Activated CD8-positive, alpha-beta memory T cell treated with anti-CD3 and anti-CD28 coated beads, Interleukin-2, amount 50 U/mL, for 4 hours (primary cell): ENCODE measurements at places on chromosomes 2 and 18.

GRCh38 chr18:26813043-26813442, 52.5 kb downstream of the AQP4 start:
- DNase-seq: no peak

DNA sequence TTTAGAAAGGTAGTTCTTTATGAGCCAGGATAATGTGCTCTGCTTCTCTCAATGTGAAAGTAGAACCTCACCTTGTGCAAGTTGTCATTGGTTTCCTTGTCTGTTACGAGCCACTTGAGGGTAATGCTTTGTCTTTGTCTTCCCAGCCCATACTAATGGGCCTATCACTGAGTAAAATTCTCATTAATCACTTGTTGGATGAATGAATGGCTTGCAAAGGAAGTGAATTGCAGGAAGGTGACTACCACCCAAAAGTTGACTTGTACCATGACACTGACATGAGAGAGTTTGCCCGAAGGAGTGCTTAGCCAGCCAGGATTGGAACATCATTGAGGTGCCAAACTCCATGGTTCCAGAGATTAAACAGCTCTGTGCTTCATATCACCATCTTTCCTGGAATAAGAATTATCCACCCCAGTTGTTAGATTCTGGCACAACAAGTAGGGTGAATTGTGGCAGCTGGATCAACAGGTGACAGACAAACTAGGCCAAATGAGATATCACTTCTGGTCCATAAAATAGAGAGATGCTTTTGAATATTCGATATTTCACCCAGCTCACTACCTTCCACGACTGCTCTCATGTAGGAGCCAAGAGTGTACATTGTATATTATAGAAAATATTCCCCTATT, 20.5 kb upstream of the CD28 start:
- DNase-seq: no peak

GRCh38 chr18:69002233-69002632, 204.4 kb downstream of the CCDC102B start:
- DNase-seq: no peak

- no peak for DNase-seq
Measured at GRCh38 chr2:231053846-231054245, 2.8 kb upstream of the PSMD1 start.

GRCh38 chr2:95220449-95220848, 13.1 kb downstream of the ZNF892 start:
- DNase-seq: no peak

GRCh38 chr2:74080346-74080745, 67.4 kb downstream of the BOLA3 start:
- no peak for DNase-seq

- DNase-seq: no peak
Measured at GRCh38 chr2:223083402-223084070, 31.5 kb downstream of the KCNE4 start.

GRCh38 chr2:202090530-202090929, 17.5 kb downstream of the KIAA2012 start:
- no peak for DNase-seq

GRCh38 chr2:175887776-175888175, 114.3 kb downstream of the LNPK start:
- no peak for DNase-seq

DNA sequence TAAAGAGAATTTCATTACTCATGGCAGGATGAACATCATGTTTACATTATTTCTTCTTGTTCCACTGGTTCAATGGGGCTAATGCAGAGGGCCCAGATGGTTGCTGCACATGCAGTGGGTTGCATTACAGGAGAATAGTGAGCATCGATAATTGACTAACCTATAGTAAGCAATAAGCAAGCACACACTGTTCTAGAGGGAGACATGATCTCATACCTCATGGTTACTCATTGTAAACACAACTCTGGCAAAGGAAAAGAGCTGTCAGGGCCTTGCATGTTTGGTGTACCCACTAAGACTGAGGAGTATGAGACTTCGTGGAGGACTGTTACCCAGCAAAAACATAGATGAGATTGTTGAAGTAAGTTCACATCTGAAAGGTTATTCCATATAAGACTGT, 885.6 kb upstream of the VRK2 start:
- DNase-seq: no peak

DNA sequence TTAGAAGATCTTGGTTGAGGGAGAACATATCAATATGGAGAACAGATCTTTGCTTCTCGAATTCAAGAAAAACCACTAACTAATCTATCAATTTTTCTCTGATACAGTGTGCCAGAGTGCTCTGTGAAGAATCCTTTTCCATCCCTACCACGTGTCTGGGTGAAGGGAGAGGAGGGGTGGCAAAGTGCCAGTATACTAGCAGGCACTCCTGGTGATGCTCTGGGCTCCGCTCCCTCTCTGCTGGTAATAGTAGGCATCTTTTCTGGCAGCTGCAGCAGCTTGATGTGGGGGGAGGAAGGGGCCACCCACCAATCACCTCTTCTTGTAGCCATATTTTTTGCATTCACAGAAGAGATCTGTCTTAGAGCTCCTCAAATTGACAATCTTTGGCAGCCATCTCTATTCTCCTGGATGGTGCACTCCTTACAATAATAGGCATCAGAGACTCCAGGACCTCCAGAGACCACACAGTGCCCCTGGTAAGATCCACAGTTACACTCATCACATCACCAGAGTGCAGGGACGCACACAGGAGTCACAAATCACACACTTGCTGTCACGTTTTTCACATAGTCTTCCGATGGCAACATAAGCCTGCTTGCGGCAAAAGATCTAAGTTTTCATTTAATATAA, 15.7 kb downstream of the STK39 start:
- no peak for DNase-seq

DNA sequence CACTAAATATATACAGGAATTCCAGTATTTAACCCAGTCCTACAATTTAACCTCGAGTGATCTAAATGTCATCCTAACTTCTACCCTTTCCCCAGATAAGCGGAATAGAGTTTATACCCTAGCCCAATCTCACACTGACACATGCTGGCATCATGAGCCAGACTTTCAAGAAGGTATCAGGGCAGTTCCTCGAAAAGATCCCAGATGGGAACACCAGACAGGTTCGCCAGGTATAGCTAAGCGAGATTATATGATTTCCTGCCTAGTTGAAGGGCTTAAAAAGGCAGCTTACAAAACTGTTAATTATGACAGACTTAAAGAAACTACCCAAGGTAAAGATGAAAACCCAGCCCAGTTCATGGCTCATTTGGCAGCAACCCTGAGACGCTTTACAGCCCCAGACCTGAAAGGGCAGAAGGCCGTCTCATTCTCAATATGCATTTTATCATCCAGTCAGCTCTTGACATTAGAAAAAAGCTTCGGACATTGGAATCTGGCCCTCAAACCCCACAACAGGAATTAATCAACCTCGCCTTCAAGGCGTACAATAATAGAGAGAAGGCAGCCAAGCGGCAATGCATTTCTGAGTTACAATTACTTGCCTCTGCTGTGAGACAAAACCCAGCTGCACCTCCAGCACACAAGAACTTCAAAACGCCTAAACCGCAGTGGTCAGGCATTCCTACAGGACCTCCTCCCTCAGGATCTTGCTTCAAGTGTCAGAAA, 668.2 kb upstream of the PKDCC start:
- DNase-seq: no peak

DNA sequence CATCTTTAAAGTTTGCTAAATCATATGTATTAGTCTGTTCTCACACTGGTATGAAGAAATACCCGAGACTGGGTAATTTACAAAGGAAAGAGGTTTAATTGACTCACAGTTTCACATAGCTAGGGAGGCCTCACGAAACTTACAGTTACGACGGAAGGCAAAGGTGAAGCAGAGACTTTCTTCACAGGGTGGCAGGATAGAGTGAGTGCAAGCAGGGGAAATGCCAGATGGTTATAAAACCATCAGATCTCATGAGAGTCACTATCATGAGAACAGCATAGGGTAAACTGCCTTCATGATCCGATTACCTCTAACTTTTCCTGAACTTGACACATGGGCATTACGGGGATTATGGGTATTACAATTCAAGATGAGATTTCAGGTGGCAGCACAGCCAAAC, 1075.2 kb upstream of the NRXN1 start:
- DNase-seq: no peak

DNA sequence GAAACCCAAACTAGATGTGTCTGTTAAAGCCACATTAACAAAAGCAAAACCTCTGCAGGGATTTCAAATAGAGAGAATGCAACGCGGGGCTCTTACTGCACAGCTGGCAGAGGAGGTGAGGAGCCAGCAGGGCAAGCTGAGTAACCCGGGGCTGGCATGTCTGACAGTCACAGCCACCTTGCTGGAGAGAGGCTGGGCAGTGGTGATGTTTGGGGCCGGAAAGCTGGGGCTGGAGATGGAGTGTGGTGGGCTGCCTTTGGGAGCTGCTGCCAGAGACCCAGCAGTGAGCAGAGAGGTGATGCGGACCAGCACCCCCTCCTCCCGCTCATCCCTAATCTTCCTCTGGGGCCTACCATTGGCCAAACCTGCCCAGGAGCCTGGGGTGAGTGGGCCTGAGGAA, 204.5 kb upstream of the ARL4C start:
- DNase-seq: no peak

- DNase-seq: no peak
Measured at GRCh38 chr18:78701771-78702396, 277.7 kb upstream of the SALL3 start.

DNA sequence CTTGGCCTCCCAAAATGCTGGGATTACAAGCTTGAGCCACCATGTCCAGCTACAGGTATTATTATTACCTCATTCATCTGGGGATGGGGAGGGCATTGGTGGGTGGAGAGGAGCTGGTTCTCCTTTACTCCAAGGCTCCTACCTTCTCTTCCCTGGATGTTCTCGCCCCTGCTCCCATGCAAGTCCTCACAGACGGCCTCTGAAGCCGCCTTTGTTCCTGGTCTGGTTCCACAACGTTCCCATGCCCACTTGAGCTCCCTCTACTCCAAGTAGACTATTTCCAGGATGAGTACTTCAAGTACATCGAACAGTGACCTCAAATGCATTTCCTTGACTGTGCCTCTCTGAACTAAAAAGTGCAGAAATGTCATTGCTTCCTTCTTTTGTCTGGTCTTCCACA, 3.2 kb upstream of the SLC20A1 start:
- DNase-seq: no peak

DNA sequence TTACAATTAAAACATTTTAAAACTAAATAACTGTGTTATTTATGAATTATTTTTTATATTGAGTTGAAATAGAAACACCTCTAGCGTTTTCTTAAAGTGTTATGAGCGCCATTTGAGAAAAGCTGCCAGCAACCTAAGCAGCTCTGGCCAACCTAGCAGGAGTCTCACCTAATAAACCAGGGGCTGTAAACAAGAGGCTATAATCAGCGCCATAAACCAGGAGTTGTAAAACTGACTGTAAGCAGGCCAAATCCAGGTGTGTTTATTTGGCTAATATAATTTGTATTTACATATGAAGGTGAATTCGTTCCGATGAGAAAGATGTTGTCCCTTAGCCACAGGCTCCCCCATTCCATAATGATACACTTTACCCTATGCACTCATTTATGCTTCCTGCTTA, 34.7 kb downstream of the LRRTM1 start:
- DNase-seq: no peak

GRCh38 chr2:65101071-65101470, 28.8 kb downstream of the RAB1A start:
- DNase-seq: no peak

- DNase-seq: peak; percentile 38
Measured at GRCh38 chr18:58135701-58136331, 91.8 kb downstream of the NEDD4L start.

- DNase-seq: no peak
Measured at GRCh38 chr18:6249170-6249569, 165.5 kb downstream of the L3MBTL4 start.

DNA sequence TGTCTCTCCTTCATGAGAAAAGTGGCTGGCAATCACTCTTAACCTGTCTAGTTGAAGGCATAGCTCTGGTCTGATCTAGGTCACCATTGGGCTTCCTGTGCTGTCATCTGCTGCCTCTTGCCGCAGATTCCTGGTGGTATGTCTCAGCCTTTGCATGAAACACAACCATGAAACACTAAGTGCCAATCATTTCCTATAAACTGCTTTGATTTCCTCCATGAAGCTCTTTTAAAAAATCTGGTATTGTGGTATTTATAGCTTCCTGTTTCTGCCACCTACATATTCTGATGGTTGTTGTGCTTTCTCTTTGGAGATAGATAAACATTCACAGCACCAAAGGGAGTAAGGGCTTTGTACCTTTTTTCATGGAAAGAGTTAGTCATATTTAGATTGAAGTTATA, 120.0 kb upstream of the EPC2 start:
- DNase-seq: peak; percentile 46

- no peak for DNase-seq
Measured at GRCh38 chr2:216429428-216429827, 17.1 kb downstream of the SMARCAL1 start.

- DNase-seq: no peak
Measured at GRCh38 chr2:128313091-128313836, 5.4 kb downstream of the HS6ST1 start.

- DNase-seq: no peak
Measured at GRCh38 chr2:46748121-46748520, 167.5 kb downstream of the MCFD2 start.

GRCh38 chr2:158953926-158954763, 14.3 kb upstream of the TANC1 start:
- DNase-seq: peak; percentile 31

DNA sequence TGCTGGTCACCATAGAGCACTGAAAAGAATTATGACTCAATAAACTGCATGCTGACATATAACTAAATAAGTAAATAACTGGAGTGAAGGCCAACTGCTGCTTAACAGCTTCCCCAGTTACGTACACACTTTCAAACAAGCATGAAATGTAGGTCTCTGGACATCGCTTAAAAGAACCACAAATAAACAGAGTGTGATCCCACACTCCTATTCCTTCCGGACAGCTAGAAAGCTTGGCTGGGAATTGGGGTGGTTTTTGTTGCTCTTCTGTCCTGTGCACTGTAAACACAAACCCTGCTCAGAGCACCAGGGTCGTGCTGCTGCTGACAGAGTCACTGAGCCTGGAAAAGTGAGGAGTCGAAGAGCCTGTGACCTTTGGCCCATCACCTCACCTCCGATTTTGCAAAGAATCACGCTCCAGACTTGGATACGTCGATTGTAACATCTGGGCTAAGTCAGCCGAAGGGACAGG, 162.7 kb upstream of the NT5C1B start:
- DNase-seq: no peak

- DNase-seq: no peak
Measured at GRCh38 chr2:7165736-7166135, 248.5 kb downstream of the RNF144A start.

GRCh38 chr2:104412384-104412783, 441.5 kb upstream of the POU3F3 start:
- DNase-seq: no peak
